ENCODE measurements at places on chromosomes 7 and 10.

- no peak for DNase-seq
Observed at GRCh38 chr7:43914795-43915194, 8.4 kb upstream of the URGCP start.

DNA sequence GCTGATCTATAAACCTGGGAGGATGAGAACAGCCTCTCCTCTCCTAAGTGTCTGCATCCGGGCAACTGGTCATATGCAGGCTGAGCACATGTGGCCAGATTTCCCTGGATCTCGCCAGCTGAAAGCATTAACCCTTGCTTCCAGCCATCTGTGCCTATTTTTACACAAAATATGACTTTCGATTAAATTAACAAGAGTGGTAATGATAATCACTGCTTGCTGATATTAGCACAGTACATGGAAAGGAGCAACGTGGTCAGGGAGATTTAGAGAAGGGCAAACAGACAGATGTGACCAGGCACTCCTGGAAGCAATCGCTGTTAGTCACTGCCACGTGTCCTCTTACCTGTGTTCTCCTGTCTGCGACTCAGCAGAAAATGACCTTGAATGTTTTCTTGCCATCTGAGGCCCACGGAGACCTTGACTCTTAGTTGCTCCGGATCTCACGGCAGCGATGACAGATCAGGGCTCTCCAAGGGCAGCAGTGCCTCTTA is 59.5 kb upstream of the NPTX2 start:
- no peak for DNase-seq

DNA sequence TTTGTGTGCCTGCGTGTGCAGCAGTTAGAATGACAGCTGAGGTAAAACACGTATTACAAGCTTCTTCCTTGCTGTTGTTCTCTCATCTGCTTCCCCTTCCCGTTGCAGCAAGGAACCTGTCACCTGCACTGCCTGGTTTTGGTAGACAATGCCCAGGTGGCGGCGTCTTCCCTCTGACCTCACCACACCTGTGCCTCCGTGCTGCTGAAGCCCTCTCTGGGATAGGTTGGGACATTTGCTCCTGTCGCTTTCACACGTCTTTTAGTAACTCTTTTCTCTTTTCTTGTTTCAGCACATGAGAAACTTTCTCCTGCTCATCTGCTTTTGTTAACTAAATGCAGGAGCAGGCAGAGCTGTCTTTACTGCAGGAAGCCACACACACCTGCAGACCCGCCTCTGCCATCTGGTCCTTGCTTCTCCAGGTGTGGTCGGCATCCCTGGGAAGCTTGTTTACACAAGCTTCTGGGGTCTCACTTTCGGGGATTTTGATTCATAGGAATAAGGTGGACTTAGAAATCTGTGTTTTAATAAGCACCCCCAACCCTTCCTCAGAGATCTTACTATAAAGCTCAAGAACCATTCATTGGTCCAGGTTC is 60.7 kb upstream of the EXOC6 start:
- no peak for DNase-seq

DNA sequence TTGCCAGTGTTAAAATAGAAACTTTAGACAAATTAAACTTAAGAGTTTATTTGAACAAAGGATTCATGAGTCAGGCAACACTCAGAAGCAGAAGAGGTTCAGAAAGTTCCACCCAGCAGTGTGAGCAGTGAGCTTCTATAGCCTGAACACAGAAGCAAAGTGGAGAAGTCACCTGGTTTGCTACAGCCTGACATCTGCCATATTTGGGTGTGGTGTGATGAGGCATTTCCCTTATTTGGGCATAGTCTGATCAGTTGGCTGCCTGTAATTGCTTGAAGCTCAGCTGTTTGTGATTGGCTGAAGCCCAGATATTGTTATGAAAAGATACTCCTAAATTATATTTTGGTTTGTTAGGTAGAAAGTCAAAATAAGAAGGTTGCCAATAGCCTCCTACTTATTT is 39.1 kb downstream of the VWC2 start:
- DNase-seq = no peak

GRCh38 chr7:105821527-105821926 is 54.9 kb downstream of the ATXN7L1 start:
- no peak for DNase-seq

GRCh38 chr10:105352827-105353226 is 711.7 kb downstream of the SORCS3 start:
- no peak for DNase-seq

DNA sequence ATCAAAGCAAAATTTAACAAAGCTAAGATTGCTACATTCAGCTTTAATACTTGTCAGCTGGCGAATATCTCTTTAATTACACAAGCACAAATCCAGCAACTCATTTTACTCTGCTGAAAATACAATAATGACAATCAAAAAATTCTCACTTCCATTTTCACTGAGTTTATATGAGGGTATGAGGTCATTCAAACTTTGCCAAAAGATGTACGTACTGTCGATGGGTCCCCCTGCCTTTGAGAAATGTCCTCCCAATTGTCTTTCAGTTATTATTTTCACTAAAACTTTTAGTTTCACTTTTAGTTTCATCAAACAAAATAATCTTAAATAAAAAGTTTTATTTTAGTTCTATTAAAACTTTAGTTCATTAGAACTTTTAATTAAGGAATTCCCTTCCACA is 159.5 kb upstream of the WDR11 start:
- DNase-seq = no peak

DNA sequence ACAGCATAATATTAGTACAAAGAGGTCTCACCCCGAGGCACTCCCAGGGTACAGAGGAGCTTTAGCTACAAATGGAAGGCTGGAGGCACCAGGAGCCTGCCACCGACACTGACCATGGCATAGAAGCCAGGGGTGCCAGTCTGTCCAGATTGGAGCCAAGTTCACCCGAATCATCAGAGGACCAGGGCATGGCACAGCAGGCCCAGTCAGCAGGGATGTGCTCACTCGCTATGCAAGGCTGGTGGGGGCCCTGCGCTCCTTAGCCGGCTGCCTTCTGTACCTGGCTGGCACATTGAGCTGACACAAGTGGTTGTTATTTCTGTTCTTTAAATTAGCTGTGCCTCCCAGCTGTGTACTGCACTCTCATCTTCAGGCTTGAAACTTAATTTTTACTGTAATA is 149.3 kb downstream of the TCERG1L start:
- no peak for DNase-seq

- no peak for DNase-seq
Observed at GRCh38 chr7:151721694-151722093, 155.2 kb downstream of the PRKAG2 start.

DNA sequence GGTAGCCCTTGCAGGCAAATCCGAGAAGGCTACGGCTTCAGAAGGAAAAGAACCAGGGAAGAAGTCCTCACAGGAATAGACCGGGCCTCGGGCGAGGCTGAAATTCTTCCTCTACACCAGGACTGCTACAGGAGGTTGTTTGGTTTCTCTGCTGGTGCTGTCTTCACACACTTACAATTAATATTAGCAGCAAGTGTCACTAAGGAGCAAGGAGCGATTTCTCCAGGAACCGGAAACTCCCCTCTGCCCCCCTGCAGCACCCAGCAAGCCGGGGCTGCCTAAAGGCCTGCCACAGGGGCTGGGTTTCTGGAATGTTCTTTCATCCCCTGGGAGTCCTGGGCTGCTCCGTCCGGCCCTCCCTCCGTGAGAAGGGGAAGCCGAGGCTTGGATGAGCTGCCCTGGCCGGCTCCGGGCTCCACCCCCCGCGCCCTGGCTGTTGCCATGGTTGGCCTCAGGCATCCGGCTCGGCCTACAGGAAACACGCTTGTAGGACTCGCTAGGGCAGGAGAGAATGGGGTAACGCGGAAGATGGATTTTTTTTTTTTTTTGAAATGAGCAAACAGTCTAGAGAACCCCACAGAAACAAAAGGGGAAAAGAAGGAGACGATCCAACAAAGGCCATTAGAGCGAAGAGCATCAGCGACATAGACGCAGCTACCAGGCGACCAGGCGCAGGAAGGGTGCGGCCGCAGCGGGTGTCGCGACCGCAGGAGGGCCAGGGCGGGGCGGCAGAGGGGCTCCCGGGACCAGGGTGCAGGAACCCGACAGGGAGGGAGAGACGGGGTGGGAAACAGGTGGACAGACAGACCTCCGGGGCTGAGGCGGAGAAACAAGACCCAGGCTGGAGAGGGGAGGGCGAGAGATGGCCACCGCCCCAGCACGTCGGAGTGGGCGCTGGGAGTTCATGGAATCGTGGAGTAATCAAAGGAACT is 33.0 kb downstream of the EN2 start:
- no peak for DNase-seq

- DNase-seq = no peak
Observed at GRCh38 chr7:144785521-144785920, 50.3 kb downstream of the TPK1 start.

DNA sequence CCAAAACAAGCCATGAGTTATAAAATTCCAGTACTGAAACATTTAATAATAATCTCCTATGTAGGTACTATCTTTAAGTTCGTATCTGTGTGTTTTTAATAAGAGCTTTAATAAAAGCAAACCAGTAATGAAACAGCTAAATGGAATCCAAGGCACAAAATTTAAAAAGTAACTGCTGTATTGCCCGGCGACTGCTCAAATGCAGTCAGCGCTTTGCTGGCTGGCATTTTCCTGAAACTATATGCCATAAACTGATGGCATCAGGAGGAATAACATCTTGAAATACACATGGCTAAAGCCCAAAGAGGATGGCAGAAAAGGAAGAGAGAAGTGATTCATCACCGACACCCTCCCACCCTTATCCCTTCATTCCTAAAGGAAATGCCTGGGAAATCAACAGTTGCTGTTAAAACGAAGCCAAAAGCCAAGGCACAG is 133.1 kb downstream of the CUBN start:
- peak; percentile 45 for DNase-seq

DNA sequence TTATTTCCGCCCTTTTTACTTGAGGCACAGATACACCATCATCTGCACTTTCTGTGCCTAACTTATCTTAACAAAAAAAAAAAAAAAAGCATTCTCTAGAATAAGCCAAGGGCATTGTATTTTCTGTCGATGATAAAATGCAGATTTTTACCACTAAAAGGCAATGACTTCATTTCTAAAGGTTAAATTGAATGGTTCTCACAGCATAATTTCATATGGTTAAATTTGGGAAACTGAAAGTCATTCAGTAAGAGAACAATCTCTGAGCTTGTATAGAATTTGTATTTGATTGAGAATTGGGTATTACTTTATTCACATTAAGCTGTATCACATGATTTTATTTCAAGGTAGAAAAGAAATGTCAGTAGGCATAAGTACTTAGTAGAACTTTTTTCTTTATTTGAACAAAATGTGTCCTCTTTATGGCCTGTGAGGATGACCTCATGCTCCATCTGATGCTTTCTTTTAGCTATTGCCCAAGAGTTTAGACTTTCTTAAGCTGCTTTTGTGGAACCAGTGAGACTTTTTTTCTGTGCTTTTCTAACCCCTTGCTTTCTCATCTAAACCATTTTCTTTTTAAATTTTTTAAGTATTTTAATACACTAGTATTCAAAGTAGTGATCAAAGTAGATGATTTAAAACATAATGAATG is 110.3 kb downstream of the LRRC4 start:
- peak; percentile 45 for DNase-seq

GRCh38 chr10:119316729-119317097 is 109.3 kb downstream of the GRK5 start:
- peak; percentile 87 for DNase-seq

DNA sequence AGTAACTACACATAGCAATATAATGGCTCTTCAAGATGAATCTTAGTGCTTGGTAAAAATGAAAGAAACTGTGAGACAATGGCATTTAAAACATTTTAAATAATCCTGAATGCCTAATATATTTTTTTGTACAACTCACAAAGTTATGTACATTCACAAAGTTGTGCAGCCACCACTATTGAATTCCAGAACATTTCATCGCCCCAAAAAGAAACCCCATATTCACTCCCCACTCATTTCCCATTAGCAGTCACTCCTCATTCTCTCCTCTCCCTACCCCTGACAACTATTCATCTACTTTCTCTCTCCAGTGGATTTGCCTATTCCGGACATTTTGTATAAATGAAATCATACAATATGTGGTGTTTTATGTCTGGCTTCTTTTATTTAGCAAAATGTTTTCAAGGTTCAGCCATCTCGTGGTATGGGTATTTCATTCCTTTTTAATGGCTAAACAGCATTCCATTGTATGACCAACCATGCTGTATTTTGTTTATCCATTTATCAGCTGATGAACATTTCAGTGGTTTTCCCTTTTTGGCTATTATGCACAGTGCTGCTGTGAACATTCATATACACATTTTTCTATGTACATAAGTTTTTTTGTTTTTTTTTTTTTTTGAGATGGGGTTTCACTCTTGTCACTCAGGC is 34.7 kb downstream of the ENTPD7 start:
- peak; percentile 83 for DNase-seq

DNA sequence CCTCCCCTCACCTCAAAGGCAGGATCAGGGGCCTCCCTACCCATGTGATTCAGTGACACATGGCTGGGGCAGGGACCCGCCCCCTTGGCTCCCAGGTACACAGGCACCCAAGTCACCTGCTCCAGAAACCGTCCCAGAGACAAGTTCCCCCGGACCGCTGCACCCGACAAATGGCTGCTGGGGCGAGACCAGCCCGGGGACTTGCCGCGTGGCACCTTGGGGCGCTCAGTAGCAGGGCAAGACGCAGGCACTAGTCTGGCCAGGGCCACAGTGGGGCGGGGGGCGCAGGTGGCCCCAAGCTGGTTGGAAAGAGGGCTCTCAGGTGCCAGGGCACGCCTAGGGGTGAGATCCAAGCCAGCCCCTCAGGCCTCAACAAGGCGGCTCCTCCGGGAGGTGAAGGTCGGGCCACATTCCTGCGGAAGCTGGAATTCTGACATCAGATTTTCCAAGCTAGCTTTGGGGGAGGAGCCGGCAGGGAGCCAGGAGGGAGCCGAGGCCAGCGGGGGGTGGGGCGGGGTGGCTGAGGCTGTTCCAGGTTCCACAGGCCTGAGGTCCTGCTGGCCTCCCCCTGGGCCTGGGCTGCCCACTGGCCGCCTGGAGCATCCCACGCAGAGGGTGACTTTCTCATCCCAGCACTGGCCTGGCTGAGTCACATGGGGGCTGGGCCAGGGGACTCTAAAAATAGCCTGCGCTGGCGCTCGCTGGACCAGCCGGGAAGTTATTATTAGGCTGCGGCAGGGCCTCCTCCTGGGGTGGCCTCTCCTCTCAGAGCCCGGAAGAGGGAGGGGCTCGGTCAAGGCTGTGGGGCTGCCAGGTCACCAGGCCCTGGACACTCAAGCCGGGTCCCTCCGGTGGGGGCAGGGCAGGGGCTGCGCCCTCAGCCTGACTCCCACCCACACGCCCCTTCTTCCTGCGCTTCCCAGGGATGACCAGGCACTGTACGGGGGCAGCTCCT is 20.5 kb upstream of the INPP5A start:
- peak; percentile 95 for DNase-seq

GRCh38 chr10:129940617-129941198 is 23.4 kb downstream of the EBF3 start:
- no peak for DNase-seq

- peak; percentile 67 for DNase-seq
Observed at GRCh38 chr10:114103284-114103683, 59.6 kb downstream of the ADRB1 start.

- DNase-seq = no peak
Observed at GRCh38 chr10:3270577-3271316, 98.2 kb upstream of the PITRM1 start.

DNA sequence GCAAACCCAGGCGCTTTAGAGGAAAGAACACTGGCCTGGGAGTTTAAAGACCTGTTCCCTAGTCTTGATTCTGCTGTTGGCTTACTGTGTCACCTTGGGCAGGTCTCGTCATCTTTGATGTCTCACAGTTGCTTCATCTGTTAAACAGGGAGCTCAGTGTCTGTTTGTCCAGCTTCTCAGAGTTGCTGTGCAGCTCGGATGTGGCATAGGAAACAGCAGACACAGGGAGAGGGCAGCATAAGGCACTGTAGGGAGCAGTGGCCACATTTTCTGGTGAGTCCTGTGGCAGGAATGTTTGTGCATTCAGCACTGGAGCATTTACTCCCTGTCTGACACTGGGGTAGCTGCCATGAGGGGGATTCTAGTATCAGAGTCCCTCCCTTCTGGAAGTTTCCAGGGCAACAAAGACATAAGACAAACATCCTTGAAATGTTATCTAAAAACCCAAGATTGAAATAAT is 2.0 kb downstream of the REPIN1 start:
- DNase-seq = peak; percentile 43
